ENCODE measurements at places on chromosomes 3 and 15.

GRCh38 chr15:42444415-42445063 lies 46.4 kb downstream of the ZNF106 start:
- no peak for DNase-seq

DNA sequence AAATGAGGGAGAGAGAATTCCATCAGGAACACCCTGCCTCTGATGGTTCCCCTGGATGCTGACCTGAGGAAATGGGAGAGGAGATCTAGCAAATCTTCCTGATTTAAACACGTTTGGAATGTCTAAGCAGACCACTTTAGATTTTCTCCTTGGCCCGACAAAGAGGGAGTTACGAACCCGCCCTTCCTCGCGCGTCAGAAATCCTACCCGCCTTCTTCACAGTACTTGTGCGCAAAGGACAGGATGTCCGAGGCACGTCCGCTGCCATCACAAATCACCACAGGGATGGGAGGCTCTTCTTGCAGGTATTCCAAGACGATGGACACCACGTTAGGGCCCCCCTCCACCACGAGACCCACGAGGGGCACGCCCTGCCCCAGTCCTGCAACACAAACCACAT lies 38.6 kb downstream of the TRPM1 start:
- no peak for DNase-seq

DNA sequence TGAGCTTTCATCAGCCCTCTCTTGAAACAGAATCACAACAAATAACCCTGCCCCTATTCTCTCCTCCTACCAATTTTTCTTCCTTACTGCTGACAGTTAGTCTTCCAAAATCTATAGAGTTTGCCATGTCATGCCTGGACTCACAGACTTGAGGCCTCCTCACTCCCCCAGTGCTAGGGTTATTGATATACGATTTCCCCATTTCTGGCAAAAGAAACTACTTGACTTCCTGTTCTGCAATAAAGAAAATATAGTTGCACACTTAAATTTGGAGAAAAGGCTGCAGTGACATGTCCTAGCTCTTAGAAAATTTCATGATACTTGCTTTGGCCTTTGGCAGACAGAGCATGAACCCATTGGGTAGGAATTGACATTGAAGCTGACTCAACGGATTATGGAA lies 75.9 kb downstream of the CYP19A1 start:
- DNase-seq: no peak

GRCh38 chr15:97082830-97083229 lies 752.3 kb downstream of the NR2F2 start:
- no peak for DNase-seq

DNA sequence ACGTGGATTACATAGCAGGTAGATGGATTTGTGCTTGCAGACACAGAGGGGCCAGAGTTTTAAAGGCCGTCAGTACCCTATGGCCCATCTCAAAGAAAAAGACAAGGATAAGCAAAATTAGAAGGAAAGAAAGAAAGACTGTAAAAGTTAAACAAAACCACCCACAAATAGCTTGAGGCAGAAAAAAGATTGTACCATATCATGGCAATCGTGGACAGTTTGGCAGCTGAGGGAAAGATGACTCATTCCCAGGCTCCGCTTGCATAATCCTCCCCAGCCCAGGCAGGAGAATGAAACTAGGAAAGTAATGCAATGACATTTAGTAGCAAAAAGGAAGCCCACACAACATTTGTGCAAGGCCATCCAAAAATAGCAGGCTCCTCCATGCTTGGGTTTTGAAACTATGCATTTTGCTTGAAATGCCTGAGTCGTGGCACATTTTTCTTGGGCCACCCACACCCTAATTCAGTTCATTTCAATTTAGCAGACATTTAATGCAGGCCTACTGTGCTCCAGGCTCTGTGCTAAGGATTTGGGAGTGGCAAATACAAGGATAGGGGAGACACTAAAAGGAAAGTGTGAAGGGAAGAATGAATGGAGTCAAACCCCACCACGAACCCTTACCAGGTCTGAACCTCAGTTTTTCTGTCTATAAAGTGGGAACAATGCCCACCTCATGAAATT lies 40.9 kb upstream of the SMAD3 start:
- peak; percentile 66 for DNase-seq

Data from T-helper 1 cell (primary cell).